ENCODE measurements at places on chromosomes 13 and 19.

DNA sequence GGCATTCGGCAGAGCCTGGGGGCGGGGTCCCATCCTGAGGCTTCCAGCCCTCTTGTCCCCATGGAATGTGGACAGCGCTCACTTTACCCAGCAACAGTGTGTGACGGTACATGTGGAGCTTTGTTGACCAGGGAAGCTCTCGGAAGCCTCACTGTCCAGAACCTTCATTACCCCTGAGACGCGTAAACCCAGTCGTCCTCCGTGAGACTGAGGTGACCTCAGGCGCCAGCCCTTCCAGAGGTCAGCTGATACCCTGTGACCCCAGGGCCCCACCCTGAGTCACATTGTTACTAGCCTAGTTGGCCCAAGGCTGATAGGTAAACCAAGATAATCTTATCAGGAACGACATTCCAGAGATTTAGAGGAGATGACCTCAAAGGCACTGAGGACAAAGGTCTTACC lies 10.2 kb upstream of the TMEM160 start:
- DNase-seq = peak; percentile 12

GRCh38 chr19:58516246-58516836 lies 3.3 kb downstream of the ZBTB45 start:
- DNase-seq = no peak

DNA sequence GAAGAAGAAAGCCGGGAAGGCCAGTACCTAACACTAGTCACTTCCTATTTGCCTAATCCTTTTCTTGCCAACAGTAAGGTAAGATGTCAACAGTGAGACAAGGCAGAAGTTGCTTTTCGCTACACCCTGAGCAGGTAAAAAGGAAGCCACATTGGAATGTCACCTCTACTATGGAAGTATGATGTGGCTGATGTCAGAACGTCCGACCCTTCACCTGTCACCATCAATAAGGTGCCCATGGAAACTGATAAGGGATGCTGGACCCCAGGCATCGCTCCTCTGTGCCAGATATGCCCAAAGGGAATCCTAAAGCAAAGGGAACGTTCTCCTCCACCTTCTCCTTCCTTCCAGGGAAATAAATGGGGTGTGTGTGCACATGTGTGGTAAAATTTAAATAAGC lies 34.3 kb downstream of the COL4A1 start:
- DNase-seq = no peak

DNA sequence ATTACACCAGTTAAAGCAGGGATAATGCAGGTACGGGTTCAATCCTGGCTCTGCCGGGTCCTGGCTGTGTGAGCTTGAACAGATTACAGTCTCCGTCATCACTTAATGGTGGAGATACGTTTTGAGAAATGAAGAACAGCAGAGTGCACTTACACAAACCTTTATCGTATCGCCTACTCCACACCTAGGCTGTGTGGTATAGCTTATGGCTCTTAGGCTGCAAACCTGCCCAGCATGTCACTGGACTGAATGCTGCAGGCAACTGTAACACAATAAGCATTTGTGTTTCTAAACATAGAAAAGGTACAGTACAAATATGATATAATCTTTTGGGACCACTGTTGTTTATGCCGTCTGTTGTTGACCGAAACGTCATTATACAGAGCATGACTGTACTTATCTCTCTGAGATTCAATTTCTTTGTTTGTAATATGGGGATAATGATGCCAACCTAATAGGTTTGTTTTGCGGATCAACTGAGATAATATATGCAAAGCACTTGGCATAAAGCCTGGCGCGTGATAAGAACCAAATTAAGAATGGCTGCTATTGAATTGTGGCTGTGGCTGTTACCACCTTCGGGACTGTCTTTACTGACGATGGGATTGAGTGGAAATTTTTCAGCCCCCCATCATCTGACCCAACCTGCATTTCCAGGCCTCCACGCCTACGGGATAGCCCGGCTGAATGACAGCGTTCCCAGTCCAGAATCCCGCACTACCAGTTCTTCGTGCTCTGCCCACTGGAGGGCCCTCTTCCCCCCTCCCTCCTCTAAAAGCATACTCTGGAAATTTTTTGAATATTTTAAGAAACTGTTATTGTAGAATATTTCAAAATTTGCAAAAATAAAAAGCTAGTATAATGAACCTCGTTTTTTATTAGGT lies 11.2 kb downstream of the KRTDAP start:
- no peak for DNase-seq

DNA sequence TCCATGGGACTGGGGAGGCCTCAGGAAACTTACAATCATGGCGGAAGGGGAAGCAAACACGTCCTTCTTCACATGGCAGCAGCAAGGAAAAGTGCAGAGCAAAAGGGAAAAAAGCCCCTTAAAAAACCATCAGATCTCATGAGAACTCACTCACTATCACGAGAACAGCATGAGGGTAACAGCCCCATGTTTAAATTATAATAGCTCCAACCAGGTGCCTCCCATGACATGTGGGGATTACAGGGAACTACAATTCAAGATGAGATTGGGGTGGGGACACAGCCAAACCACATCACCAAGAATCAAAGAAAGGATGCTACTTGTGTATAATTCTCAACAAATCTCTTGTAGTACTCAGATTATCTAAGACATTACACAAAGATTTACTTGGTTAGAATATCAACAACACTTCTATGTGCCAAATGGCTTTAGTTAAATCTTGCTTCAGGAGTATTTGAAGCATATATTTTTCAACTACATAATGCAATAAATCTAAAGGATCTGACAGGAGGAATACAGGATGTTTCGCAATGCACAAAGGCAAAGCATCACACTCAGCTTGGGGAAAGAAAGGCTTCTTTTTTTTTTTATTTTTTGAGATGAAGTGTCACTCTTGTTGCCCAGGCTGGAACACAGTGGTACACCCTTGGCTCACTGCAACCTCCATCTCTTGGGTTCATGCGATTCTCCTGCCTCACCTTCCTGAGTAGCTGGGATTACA lies 180.0 kb downstream of the LHFPL6 start:
- DNase-seq = no peak

DNA sequence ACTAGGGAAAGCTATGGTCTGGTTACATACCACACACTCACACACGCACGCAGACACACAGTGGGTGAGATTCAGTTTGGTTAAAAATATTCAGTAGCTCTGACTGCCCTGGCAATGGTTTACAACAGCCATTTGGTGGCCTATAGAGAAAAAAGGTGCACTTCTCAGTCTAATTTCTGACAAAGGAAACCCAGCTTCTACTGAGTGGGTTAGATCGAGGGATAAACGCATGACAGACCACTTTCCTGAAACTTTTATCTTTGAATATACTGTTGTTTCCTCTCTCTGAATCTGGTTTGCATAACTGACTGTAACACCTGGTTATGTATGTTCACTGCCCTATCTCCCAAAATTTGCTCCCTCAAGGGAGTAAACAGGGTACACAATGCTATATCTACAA lies 2.5 kb downstream of the LIG4 start:
- no peak for DNase-seq

GRCh38 chr13:91804724-91805123 lies 406.3 kb downstream of the GPC5 start:
- DNase-seq = no peak

GRCh38 chr13:73740666-73741065 lies 393.5 kb downstream of the KLF12 start:
- DNase-seq = no peak

DNA sequence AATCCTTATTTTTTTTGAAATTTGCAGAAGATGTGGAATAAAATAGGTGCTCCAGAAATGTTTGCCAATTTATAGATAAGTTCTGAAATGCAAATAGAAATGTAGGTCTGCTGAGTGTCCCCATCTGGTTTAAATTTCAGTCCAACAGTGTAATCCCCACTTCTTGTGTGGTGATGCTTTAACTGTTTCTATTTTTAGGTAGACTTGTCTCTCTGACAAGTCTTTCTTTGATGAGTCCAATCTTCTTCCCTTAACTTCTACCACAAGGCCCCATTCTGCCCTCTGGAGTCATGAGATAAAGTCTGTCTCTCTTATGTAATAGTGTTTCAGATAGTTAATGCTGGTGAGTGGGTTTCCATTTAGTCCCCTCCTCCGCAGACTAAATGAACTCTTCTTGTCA lies 390.4 kb downstream of the RFC3 start:
- no peak for DNase-seq

DNA sequence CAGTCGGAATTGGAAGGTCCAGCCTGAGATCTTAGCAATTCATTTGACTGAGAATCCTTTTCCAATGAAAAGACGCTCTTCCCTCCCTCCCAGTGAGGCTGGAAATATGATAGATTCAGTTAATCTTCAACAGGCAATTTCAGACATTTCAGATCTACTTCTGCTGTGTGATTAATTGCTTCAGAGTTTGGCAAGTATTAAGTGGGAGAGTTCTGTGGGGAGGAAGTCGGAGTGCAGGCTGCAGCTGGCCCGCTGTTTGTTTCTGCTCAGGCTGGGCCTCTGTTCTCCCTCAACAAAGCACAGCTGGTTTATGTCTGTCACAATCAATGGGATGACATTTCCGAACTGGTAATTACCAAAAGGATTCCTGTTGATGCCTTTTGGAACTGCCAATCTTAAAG lies 178.2 kb downstream of the NDFIP2 start:
- peak; percentile 24 for DNase-seq

DNA sequence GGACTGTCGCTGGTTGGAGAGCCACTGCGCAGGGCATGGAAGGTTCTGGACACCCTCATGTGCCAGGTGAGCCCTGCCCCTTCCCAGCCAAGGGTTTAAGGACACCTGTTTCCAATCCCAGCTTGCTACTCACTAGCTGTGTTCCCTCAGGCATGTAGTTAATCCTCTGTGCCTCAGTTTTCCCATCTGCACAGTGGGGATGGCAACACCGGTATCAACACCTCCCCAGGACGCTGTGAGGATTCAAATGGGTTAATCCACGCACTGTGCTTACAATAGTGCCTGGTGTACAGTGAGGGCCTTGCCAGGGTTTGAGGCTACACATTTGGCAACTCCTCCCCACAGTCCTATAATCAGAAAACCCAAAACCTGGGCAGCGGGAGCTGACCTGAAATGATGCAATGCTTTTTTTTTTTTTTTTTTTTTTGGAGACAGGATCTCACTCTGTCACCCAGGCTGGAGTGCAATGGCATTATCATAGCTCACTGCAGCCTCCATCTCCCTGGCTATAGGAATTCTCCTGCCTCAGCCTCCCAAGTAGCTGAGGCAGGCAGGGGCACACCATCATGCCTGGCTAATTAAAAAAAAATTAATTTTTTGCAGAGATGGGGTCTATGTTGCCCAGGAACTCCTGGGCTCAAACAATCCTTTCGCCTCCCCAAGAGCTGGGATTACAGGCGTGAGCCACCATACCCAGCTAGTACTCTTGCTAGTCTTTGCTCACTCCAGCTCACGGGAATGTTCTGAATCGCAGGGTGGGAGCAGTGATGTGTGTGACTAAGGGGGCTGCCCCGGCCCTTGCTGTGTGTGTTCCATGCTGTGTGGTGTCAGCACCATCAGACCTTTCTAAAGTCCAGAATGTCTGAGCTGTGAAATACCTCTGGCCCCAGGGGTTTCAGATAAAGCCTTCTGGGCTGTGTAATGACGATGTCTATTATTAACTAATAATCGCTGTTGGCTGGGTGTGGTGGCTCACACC lies 2.3 kb downstream of the ACP4 start:
- no peak for DNase-seq

- DNase-seq = no peak
These were observed 6.5 kb upstream of the SSBP4 start for GRCh38 chr19:18412610-18413239.

GRCh38 chr19:41533671-41534215 lies 42.2 kb upstream of the CEACAM21 start:
- DNase-seq = no peak

- DNase-seq = peak; percentile 76
These were observed 234.7 kb downstream of the RBM26 start for GRCh38 chr13:79171141-79172061.

DNA sequence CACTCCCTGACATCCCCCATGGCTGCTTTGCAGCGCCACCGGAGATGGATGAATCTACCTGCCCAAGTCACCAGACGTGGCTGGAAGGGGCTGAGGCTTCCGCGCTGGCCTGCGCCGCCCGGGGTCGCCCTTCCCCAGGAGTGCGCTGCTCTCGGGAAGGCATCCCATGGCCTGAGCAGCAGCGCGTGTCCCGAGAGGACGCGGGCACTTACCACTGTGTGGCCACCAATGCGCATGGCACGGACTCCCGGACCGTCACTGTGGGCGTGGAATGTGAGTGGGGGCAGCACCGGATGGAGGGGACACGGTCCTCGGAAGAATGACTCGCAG lies 4.6 kb downstream of the ICAM5 start:
- no peak for DNase-seq

- no peak for DNase-seq
These were observed 34.7 kb downstream of the TMEM255B start for GRCh38 chr13:113793718-113794085.

DNA sequence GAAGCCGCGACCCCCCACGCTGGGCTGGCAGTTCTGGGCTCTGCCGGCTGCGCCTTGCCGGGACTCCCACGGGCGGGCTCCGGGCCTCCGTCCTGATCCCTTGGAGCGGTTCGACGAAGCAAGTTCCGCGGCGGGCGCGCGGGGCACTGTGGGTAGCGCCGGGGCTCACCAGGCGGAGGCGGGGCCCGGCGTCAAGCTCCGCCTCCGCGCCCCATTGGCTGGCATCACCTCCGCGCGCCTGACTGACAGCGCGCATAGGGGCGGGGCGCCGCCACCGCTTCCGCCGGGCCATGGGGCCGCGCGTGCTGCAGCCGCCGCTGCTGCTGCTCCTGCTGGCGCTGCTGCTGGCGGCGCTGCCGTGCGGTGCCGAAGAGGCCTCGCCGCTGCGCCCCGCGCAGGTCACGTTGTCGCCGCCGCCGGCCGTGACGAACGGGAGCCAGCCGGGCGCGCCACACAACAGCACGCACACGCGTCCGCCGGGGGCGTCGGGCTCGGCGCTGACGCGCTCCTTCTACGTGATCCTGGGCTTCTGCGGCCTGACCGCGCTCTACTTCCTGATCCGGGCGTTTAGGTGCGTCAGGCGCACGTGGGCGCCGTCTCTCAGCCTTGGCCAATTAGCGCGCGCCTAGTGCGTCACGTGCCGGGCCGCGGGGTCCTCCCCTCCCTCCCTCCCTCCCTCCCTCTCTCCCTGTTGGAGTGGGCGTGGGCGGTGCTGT lies at the start of gene FAM174C:
FAM174C (plus strand) TSS at position 271 of the 716 bp plus-strand sequence; CDS start at position 291, 20 bp downstream.
- peak; percentile 93 for DNase-seq

- DNase-seq = no peak
These were observed 533.7 kb downstream of the LIG4 start for GRCh38 chr13:107681600-107681999.

- DNase-seq = no peak
These were observed 526.9 kb downstream of the RFC3 start for GRCh38 chr13:34344816-34345215.

DNA sequence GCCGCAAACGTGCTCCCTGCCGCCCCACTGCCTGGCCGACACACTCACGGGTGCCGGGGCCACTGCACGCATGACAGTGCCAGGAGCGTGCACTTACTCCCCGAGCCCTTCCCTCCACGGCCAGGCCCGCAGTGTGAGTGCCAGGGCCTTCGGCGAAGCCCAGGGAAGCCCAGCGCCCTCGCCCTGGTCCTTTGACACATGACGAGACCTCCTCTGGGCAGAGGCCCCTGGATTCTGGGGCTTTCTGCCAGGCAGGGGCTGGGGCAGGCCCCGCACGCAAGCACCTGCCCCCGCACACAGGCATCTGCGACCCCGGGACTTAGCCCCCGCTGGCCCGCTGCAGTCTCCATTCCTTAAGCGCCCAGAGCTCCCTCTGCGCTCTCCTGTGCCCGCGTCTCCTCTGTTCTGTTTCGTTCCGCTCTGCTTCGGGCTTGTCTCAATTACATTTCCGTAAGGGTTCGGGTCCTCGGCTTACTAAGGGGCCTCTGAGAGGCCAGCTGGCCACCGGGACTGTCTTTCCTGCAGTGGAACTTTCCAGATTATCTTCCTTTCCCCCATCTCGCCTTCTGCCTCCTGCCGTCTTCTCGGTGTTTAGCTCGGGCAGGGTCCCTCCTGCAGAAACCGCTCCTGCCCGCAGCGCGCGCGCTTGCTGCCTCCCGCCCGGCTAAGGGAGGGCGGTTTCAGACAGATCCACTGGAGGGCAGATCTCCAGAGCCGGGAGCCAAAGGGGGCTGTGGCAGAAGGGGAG lies 98.8 kb downstream of the ING1 start:
- no peak for DNase-seq
